ENCODE measurements at places on chromosomes 1 and 21.

GRCh38 chr1:236144033-236144432 is 1.7 kb downstream of the GPR137B start:
- no peak for DNase-seq

GRCh38 chr1:27632387-27633297 is 2.3 kb downstream of the FGR start:
- DNase-seq, result no peak

GRCh38 chr1:240293706-240294105 is 202.0 kb downstream of the FMN2 start:
- DNase-seq, result no peak

DNA sequence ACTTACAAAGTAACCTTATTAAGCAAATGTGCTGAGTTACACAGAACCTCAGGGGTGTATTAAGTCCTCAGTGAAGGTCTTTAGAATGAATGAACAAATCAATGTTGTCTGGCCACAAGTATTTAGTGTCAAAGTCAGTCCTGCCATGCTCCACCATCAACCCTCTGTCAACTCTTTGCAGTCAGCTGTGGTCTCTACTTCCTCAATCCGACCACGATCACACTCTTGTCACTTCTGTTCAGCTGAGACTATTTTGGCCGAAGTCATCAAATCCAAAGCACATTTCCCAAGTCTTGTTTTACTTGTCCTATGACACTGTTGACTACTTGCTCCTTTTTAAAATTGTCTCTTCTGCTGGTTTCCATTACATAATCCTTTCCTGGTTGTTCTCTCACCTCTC is 173.5 kb downstream of the ST6GALNAC5 start:
- no peak for DNase-seq

DNA sequence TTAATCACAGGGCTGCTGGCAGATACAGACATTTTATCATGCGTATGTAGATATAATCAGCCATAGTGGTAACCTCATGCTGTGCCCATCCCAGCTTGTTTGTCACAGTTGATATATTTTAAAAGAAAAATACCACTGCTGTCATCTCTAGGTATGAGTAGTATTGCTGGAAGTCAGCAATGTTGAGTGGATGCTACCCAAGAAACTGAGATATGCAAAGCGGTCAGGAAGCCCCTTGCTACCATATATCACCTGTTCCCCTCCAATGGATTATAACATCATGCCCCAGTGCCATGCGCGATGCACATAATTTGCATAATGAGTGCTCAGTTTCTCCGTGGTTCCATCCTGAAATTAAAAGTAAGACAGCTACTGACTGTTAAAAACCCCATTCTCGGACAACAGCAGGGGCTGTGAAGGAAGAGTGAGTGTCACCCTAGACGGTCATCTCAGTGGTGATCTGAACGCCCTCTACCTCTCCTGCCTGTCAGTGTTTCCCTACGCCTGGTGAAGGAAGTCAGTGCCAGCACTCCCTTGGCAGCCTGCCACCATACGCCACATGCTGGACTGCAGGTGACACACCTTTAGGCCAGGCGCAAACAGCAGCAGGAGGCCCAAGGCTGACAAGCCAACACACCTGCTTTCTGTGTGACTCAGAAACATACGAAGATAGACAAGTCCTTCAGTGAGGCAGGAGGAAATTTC is 2.7 kb downstream of the IL10RB start:
- peak; percentile 9 for DNase-seq

DNA sequence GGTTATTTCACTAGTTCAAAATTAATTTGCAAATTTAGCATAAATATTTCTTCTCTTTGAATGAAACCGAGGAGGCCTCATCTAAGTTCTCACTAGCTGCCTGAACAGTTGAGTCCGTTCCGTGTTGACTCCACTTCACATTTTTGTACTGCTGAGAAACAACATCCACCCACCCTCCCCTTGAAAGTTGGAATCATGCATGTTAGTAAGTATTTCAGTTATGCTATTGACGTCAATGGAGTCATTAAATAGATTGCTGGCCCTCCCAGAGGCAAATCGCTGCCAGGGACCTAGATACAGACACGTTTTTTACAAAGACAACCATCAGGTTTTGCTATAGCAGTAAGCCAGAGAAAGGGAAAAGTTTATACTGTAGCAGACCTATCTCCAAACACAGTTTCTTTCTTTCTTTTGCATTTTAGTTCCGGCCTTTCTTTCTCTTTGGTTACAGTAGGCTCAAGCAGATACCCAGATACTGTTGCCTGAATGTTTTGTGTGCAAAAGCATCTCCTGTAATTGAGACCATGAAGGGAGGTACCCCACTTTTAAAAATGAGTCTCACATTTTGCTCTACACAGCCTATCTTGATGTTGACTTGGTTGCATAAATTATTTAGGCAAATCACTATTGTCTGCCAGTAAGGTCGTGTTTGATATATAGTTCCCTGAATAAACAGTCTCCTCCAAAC is 262.6 kb upstream of the SGIP1 start:
- no peak for DNase-seq

- DNase-seq, result no peak
Measured at GRCh38 chr1:64242895-64243756, 39.7 kb downstream of the UBE2U start.

DNA sequence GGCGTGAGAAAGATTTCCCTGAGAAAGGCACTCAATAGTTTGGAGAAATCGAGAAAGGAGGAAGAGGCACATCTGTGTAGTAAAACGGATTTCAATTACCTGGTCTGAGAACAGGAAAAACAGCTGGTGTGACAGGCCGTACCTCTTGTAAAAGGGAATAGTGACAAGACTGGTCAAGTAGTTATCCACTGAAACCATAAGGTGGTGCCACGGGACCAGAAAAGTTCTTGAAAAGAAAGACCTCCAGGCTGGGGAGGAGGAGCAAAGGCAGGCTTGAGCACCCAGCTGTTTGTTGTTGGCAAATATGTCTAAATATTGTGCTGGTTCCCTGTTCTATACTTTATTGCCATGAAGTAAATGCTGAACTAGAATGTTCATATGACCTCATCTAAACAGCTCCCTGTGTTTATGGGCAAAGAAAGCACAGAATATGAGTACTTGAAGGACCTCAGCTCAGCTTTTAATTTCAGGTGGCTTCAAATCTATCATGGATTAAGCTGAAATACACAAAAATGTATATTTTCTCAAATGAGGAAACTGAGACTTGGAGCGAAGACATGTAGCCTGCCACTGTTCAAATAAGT is 4.0 kb downstream of the HAO2 start:
- no peak for DNase-seq

DNA sequence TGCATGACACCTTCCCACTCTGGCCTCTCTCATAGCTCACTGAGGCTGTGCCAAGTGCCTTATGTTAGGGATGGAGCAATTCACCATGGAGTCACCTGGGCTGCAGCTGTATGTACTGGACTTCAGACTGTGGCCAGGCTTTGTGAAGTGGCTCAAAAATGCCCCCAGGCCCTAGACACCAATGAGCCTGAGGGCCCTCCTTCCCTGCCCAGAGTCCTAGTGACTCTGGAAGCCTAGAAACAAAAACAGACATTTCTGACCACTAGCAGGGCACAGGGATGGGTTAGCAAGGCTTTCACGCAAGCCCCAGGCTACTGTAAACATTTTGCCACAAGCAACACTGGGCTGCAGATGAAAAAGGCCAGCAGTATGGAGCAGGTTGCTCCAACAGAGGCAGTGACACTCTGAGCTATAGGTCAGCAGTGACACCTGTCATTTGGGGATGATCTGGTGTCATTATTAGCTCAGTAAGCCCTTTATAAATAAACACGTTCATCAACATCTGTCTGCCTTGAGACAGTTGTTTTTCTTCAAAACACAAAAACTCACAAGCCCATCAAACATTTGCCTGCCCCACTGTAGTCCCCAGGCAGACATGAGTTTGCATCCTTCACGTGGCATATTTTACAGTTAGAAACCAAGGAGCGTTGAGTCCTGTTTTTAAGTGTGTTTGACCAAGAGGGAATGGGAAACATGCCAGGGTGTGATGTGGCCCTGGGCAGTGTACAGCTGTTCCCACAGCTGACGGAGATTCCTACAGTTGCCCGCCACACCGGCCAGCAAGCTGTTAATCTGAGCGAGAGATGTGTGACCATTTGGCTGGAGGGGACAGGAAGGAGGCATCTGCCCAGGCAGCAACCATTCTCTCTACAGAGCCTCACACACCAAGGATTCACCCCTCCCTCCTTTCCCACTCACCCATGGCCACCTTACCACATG is 66.8 kb downstream of the KCNN3 start:
- DNase-seq, result no peak

GRCh38 chr21:43808367-43808766 is 19.0 kb downstream of the RRP1 start:
- no peak for DNase-seq

GRCh38 chr1:117312453-117313138 is 54.7 kb upstream of the MAN1A2 start:
- no peak for DNase-seq

GRCh38 chr1:116390195-116390594 is 17.2 kb downstream of the ATP1A1 start:
- DNase-seq, result no peak

- no peak for DNase-seq
Measured at GRCh38 chr1:68051475-68051874, 1.0 kb upstream of the DIRAS3 start.

- DNase-seq, result no peak
Measured at GRCh38 chr1:219926363-219926998, 1.9 kb downstream of the SLC30A10 start.

DNA sequence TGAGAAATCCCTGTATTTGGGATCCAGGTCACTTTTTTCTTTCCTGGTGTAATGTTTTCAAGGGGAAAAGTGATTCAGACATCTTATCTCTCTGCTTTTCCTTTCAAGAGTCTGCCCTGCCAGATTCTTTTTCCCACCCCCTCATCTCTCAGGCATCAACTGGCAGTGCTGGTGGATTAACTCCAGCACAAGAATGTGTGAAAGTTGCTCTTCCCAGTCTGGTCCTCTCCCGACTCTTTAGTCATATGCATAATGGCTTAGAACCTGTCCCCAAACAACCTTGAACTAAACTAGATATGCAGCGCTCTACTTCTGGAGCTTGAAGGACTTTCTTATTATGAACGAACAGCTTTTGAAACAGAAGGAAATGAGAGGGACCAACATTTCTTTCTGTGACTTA is 88.5 kb downstream of the SLC44A5 start:
- no peak for DNase-seq

DNA sequence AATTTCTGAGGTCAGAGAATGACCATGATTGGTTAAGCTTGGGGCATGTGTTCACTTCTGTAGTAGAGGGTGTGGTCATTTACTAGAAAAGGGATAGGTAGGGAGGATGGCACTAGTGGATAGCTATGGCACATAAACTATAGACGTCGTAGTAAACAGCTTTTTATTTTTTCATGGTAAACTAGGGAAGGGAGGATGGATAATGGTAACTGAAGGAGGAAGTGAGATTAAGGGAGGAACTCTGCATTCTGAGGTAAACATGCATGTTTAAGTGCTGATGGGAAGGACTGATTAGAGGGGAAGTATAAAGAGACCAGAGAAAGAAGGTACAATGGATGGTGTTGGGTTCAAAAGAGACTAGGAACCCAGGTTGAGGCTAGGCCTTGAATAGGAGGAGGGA is 26.9 kb downstream of the PTGS2 start:
- DNase-seq, result no peak

DNA sequence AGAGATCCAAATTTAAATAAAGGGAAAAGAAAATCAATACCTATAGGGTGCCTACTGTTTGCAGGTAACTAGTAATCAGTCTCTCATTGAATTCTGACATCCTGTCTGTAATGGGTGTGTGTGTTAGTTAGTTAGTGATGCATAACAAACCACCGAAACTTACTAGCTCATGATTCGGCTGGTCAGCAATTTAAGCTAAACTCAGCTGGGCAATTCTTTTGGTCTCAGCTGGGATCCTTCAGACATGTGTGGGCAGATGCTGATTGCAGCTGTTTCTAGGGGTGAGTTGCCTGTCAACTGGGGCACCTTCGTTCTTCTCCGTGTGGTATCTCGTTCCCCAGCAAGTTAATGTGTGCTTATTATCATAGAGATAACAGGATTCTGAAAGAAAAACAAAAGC is 40.2 kb upstream of the ZNF124 start:
- no peak for DNase-seq

DNA sequence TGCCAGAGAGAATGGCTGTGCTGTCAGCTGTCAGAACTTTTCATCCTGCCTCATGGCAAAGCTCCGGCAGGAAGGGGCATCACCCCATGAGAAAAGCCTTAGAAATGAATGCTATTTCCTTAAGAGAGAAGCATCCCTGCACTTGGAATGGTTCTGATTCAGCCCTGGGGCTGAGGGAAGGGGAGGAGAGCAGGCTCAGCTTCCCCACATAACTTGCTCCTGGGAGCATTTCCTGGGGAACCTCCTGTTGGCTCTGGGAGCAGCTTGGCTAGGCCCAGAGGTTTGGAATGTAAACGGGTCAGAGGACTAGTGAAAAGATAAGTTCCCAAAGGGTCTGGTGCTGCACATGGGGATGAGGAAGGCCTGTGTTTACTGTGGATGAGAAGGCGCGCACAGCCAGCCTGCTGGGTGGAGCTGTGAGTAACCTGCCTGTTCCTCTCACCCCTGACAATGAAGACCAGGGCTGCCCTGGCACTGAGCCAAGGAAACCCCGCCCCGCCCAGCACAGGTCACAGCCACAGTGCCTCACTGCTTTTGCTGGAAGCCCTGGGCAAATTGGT is 5.0 kb downstream of the PRELP start:
- DNase-seq, result peak; percentile 26

DNA sequence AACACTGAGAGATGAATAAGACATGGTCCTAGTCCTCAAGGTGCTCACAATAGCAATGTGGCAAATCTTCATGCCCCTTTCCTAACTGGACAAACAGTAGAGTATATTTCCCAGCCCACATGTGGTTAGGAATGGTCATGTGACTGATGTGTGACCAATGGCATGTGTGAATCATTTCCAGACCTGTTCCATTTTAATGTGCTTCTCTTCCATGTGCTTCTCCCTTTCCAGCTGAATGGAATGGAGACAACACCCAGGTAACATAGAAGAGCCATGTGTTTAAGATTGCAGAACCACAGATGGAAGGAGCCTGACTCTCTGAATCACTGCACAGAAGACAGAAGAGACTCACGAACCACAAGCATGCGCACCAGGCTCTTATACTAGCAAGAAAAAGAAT is 409.9 kb upstream of the NFIA start:
- DNase-seq, result no peak

GRCh38 chr1:50693829-50694228 is 266.2 kb downstream of the FAF1 start:
- no peak for DNase-seq

- DNase-seq, result no peak
Measured at GRCh38 chr1:84972377-84972987, 24.4 kb downstream of the MCOLN2 start.

DNA sequence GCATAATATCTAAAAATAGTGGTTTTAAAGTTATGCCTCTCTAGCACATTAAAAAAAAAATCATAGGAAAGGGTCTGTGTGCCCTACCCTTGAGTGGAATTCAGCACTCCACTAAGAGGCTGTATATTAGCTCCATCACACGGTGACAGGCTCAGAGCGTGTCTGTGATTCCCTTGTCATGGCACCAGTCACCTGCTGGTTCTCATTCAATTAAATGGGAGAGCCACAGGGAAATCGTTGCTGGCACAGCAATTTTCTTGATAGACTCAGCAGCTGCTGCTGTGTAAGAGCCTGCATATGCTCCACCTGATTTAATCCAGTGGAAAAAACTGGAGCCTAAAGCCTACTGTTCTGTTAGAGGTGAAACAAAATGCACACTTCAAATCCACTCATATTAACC is 9.5 kb downstream of the ATP6V1G3 start:
- no peak for DNase-seq
